ENCODE measurements at places on chromosomes 1 and 21.

- no peak for DNase-seq
Observed at GRCh38 chr1:208205216-208206013, 38.8 kb downstream of the PLXNA2 start.

- no peak for DNase-seq
Observed at GRCh38 chr1:45353685-45354084, 13.4 kb upstream of the MUTYH start.

DNA sequence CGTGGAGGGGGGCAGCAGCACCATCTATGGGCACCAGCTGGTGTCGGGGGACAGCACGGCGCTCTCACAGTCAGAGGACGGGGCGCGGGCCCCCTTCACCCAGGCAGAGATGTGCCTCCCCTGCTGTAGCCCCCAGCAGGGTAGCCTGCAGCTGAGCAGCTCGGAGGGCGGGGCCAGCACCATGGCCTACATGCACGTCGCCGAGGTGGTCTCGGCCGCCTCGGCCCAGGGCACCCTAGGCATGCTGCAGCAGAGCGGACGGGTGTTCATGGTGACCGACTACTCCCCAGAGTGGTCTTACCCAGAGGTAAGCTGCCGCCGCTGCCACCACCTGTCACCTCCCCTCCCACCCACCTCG, 106.2 kb upstream of the VAMP3 start:
- DNase-seq: no peak

GRCh38 chr1:174197547-174197946, 38.2 kb downstream of the RABGAP1L start:
- DNase-seq: no peak

GRCh38 chr1:923131-923990, at the start of gene SAMD11:
TSS of gene SAMD11 (plus strand) at chr1:923923. CDS start at chr1:924432, 509 bp downstream.
- DNase-seq: peak; percentile 76

DNA sequence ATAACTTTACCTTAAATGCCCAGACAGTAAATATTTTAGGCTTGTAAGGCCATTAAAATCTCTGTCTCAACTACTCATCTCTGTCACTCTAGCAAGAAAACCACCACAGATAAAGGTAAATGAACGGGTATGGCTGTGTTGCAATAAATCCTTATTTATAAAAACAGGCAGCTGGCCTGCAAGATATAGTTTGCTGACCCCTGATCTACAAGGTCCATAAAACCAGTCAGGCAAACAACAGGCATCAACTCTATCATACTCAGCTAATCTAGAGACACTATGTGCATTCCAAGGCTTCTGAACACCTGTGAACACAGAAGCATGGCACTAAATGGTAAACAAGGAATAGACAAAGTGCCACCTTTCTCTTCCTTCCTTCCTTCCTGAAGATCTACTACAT, 9.7 kb downstream of the FAF1 start:
- DNase-seq: no peak

DNA sequence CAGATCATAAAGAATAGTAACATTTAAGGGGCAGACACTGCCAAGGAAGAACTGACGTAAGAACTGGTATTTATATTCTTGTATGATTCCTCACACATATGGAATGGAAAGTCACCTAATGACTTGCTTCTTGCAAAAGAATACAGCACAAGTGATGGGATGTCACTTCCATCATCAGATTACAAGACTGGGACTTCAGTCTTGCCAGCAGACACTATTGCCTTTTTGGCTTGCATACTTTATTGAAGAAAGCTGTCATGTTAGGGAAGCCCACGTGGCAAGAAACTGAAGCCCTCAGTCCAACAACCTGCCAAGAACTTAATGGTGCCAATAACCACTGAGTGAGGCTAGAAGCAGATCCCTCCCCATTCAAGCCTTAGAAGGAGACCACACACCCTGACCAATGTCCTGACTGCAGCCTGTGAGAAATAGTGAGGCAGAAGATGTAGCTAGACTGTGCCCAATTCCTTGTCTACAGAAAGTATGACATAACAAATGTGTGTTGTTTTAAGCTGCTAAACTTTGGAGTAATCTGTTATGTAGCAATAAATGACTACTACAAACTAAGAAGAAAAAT, 12.0 kb downstream of the EGLN1 start:
- no peak for DNase-seq

DNA sequence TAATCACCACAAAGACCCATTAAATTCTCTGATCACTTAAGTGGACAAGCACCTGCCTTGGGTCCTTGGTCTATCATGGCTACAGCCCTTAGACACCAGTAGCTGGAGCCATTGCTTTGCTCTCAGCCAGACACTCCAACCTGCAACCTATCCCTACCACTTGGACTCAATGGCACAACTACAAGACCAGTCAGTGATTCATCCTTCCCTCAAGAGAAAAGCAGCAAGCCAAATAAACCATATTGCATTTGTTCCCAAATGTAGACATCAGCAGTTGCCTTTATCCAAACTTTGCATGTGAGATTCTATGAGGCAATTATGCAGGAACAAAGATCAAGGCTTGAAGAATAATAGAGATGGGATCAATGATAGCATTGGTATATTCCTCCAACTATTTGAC, 263.4 kb downstream of the HHIPL2 start:
- no peak for DNase-seq

GRCh38 chr1:237199026-237199425, 157.0 kb downstream of the RYR2 start:
- no peak for DNase-seq

- no peak for DNase-seq
Observed at GRCh38 chr1:205064301-205064700, 20.0 kb downstream of the TMEM81 start.

DNA sequence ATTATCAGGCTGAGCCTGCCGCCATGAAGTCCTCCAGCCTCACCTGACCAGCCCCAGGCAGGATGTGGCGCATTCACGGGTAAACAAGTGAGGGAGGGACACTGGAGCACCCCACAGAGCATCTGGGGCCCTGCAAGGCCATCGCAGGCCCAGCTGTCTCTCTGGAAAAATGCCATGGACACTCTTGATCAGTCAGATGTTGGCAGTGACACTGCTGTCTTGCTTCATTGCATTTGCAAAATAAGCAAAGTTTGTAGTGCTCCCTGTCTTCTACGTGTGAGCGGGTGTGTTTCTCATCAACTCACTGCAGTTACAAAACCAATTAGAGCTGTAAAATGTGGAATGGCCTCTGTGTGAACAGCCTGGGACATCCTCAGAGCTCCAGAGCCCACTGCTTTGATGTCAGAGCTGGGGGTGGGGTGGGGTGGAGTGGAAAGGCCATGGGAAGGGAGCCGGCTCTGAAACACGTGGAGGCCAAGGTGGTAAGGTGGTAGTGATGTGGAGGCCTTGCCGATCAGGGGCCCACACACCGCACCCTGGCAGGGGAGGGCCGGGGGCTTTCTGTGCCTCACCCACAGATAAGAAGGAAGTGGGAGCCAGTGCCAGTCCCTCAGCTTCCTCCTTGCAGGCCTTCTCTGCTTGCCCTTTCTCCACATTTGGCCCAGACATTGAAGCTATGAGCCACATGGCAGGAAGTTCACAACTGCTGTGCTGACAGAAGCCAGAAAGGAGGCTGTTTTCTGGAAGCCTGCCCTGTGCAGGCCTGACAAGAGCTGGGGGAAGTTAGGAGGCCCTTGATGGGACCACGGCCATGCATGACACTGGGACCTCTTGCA, 254.9 kb downstream of the RHOU start:
- no peak for DNase-seq

DNA sequence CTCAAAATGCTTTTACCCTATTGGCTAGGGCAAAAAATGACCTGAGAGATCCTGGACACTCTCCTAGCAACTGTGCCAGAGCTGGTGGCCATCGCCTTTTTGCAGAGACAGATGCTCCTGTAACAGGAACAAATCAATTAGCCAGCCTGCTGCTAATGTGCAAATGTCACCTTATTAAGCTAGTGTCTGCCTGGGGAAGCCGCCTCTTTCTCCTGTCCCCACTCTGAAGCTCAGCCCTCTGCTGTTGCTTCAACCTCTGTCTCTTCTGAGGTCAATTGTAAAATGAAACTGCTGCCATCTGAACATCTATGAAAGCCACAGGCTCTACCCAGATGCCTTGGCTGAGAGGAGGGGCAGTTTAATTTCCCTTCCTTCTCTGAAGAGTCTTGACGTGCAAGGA, 85.5 kb upstream of the CACNA1E start:
- DNase-seq: no peak

DNA sequence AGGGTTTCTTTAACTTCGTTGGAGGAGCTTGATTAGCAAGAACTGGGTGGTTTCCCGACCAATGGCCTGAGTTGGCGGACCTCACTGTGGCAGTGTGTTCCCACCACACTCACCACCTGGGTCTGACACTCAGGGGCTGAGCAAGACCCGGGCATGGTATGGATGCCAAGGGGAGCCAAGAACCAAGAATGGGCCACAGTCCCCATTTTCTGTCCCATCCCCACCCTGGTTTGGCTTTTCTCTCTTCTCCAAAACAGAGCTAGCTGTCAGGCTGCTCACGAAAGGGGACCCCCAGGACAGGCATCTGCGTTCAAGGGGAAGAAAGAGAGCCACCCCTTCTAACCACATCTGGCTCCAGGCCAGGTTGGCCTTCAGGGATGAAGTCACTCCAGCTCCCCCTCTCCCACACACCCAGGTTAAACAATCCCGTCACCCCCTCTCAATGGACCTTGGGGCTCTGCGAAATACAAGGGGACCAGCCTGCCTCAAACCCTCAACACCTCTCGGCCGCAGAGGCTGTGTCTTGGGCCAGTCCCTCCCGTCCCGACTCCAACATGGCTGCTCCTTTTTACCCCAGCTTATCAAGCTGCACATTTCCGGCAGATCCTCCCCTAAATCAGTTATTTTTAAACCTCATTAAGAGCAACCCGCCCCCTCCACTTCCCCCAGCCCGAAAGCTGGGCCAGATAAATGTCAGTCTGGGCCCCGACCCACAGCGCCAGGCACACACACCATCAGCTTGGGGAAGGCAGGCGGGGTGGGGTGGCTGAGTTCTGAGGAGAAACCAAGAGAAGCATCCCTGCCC, 3.4 kb downstream of the TAGLN2 start:
- DNase-seq: no peak

GRCh38 chr1:179761296-179761695, 18.2 kb downstream of the FAM163A start:
- DNase-seq: no peak

DNA sequence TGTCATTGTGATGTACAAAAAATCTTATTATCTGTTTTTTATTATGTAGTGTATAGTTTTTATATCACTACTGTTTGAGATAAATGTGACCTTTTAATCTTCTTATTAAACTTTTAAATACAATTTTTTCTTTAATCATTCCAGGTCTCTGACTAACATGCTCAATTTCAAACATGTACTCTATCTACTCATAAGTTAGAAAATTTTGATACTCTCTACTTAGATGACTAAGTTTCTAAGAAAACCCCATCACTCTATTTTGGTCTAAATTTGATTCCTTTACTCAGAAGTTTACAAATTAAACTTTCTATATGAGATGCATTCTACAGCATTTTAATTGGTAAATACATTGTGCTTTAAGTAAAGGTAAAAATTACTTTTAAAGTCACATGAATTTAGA, 544.0 kb downstream of the PTBP2 start:
- DNase-seq: no peak

- DNase-seq: no peak
Observed at GRCh38 chr1:64516301-64516700, 46.4 kb downstream of the CACHD1 start.

DNA sequence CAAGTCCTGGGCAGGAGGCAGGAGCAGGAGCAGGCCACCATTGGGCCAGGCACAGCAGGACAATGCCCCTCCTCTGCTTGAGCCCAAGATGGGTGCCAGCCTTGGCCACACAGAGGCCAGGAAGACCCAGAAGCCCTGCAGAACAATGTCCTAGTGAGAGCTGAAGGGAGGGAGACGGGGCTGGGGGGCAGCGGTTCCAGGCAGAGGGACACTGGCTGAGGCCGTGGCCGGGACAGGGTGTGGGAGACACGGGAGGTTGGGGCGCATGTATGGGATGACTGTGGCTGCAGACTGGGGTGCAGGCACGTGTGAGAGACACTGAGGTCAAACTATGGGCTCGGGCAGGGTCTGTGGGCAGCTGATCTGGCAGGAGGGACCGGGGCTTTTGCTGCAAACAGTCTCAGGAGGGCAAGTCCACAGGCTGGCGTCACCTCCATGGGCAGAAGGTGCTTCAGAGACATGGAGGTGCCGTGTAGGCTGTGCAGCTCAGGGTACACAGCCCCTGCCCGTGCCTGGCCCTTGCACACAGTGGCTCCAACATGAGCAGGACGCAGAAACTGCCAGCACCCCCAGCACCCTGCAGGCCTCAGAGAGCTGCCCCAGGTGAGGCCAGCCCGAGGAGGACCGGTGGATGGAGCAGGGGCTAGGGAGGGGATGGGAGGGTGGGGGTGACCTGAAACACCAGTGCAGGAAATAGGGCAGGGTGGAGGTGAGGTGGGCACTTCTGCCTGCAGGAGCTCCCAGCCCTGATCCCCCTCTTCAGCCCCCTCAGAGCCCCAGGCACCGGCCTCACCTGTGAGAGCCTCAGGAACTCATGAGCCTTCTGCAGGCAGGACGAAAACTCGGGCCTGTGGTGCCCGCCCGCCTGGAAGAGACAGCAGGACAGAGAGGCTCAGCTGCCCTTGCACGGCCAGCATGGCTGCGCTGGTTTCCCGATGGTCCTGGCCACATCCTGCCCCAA, 19.5 kb downstream of the LSS start:
- DNase-seq: no peak

DNA sequence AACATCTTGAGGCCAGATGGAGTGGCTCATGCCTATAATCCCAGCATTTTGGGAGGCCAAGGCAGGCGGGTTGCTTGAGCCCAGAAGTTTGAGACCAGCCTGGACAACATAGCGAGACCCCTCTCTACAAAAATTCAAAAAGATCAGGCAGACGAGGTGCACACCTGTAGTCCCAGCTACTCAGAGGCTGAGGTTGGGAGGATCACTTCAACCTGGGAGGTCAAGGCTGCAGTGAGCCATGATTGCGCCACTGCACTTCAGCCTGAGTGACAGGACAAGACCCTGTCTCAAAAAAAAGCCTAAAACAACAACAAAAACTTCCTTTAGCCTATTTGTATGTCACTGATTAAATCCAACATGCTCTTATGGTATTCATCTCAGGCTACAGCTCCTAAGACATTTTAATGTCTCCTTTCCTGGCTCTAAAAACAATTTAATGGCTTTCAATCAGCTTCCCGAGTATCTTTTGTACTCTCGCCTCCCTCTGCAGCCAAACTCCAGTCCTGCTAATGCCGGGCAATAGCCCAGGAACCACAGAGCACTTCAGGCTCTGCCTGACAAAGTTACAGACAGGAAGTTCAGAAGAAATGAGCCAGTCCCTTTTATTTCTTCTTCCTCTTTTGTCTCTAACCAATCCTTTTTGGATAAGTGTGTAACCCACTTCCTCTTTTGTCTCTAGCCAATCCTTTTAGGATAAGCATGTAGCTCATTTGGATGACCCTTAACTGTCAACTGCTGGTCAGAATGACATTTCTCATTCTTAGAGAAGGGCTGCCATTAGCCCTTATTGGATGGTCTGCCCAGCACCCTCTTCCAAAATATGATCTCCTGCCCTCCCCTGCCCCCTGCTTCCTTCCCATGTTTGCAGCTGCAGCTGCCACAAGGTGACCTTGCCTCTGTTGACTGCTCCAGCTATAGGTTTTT, 6.6 kb upstream of the DOP1B start:
- no peak for DNase-seq

GRCh38 chr21:43731476-43731875, 12.5 kb downstream of the PDXK start:
- DNase-seq: no peak

- DNase-seq: no peak
Observed at GRCh38 chr21:27564684-27565301, 597.9 kb upstream of the ADAMTS5 start.

- no peak for DNase-seq
Observed at GRCh38 chr1:45526135-45526644, 4.5 kb upstream of the PRDX1 start.
